H9 (cell line): ENCODE measurements at places on chromosomes 7 and 10. TPM values are rescaled to one million over a fixed set of nuclear protein-coding genes. Genes with fewer than 3 reads are reported as not detected.

GRCh38 chr7:42573881-42574672 lies 337.1 kb upstream of the GLI3 start:
- no peak for DNase-seq

ZNF467 gene
- total RNA-seq, result 0.31 and 0.35 TPM in 2 replicates

WDFY4 gene
- not detected in 2 replicates for total RNA-seq

TMEM236 gene
- total RNA-seq, result not detected in 2 replicates
